ENCODE measurements at places on chromosomes 5 and 9.

GRCh38 chr9:69622676-69623075 is 49.5 kb downstream of the APBA1 start:
- no peak for DNase-seq

GRCh38 chr5:67806654-67807438 is 408.7 kb upstream of the PIK3R1 start:
- DNase-seq, result no peak

- DNase-seq, result no peak
These were observed 3.8 kb upstream of the DMRT3 start for GRCh38 chr9:972501-973294.

- no peak for DNase-seq
These were observed 764.0 kb upstream of the EDIL3 start for GRCh38 chr5:85148701-85149100.

DNA sequence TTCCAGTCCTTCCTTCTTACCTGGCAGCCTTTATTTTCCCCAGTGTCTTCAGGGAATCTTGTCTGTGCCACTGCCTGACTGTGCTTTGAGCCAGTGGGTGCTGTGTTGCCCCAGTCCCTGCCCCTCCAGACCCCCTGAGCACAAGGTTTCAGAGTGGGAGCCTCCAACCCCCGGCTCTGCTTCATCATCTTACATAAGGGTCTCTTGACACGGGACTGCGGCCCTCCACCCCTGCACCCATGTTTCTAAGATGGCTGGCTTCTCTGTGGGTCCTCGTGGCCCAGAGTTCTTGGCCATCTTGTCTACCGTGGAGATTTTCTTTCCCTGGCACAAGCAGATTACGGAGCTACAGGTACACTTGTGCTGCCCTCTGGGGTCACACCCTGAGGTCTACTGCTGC is 194.1 kb downstream of the CACNA1B start:
- no peak for DNase-seq

All from T1000 (cell line).